SK-MEL-5 (cell line): ENCODE measurements at places on chromosomes 5 and 9. TPM values are rescaled to one million over a fixed set of nuclear protein-coding genes. Genes with fewer than 3 reads are reported as not detected.
A peak's percentile ranks its signal among the peaks of the same experiment; 100 is the strongest.

FCN2 gene
- total RNA-seq: not detected in 2 replicates

ARHGEF28 gene
- 0.27 and 0.63 TPM in 2 replicates for total RNA-seq

- no peak for DNase-seq
These were observed 273.7 kb upstream of the PIK3R1 start for GRCh38 chr5:67941614-67942401.

PCDHB2 gene
- total RNA-seq: 0.95 and 1.8 TPM in 2 replicates

GRM6 gene
- not detected in 2 replicates for total RNA-seq

GRCh38 chr5:1385395-1386273 lies 40.7 kb upstream of the CLPTM1L start:
- peak; percentile 66 for DNase-seq

- DNase-seq: no peak
These were observed 180.2 kb downstream of the HSPA4 start for GRCh38 chr5:133232011-133232410.

RAD23B gene
- 106 and 107 TPM in 2 replicates for total RNA-seq

LCN15 gene
- 0.05 and 0.21 TPM in 2 replicates for total RNA-seq

GMCL2 gene
- total RNA-seq: not detected in 2 replicates

GRCh38 chr5:125719681-125720347 lies 703.4 kb upstream of the GRAMD2B start:
- DNase-seq: peak; percentile 95

CSF2 gene
- not detected in 2 replicates for total RNA-seq

TSLP gene
- total RNA-seq: 0.13 TPM in 1 of 2 replicates, not detected in the other

DNA sequence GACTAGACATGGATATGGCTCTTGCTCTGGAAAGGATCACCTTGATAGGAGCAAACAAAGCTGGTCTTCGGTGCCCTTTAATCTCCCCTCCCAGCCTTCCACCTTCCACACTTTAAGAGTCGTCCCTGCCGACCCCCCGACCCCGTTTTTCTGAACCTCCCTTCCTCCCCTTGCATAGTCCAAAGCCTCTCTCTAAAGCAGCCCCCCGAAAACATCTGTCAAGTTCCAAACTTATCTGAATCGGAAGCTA lies 423 bp upstream of the NUP214 start:
- DNase-seq: no peak

BHMT2 gene
- not detected in 2 replicates for total RNA-seq

- DNase-seq: no peak
These were observed 155.3 kb downstream of the COL23A1 start for GRCh38 chr5:178434851-178435250.

- DNase-seq: no peak
These were observed 34.1 kb upstream of the IL31RA start for GRCh38 chr5:55817030-55817429.

DNA sequence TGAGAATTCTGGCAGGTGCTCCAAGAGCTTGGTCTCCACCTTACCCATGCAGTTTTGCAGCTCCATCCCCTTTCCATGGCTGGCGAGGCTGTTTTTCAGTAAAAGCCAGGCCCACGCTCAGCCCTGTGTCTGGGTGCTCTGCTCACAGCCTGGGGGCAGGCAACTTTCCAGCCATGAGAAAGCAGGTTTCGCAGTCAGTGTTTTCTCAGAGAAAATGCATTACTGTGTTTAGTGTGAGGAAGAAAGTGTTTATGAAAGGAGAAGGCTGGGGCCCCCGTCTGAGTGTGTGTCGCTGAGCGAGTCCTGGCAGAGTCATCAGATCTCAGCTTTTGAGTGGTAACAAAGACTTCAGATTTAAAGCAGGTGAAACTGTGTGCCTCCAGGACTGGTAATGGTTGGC lies 248.1 kb downstream of the IRX1 start:
- DNase-seq: no peak

DNA sequence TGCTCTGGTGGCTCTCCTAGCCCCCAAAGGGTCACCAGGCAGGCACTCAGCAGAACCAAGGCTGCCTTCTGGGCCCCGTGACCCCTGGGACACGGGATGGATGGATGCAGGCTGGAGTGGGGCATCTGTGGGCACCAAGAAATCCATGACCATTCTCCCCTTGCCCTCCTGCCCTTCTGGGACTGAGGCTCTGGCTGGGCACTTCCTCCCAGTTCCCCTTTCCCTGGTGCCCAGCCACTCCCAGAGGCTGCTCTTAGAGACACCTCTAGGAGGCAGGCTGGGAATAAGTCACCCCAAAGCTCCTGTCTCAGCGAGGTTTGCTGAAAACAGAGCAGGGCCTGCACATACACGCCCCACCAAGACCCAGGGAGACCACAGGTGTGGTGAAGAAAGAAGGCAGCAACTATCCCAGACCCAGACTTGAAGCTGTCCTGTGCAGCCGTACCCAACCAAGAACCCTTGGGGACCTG lies 943 bp downstream of the STING1 start:
- no peak for DNase-seq

DNA sequence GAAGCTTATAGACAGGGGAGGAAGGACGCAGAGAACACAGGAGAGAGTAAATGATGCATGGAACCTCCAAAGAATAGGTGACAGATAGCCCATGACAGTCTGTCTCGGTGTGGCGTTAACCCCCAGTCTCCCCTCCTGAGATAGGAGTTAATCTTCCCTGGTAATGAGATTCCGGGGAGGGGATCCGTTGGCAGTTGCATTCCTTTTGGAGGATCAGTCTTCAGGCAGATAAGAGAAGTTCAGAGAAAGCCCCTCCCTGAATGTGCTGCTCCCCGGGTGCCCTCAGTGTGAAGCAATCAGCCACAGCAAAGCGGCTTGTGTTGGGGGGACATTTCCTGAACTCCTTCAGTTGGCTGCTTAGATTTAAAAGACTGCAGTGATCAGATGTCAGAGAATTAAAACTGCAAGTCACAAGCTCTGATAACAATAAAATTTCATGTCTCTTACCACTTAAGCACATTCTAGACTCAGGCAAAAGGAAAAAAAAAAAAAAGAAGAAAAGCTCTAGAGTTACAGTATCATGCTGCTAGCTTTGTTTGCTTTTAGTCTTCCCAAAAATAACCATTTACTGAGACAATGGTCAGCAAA lies 121.1 kb downstream of the EGFLAM start:
- DNase-seq: no peak

SYK gene
- total RNA-seq: 0.74 and 1.7 TPM in 2 replicates

- DNase-seq: peak; percentile 21
These were observed 700 bp downstream of the SKP2 start for GRCh38 chr5:36152324-36153297.

TPD52L3 gene
- not detected in 2 replicates for total RNA-seq

PCDHGB1 gene
- total RNA-seq: 1.2 and 1.6 TPM in 2 replicates

DNA sequence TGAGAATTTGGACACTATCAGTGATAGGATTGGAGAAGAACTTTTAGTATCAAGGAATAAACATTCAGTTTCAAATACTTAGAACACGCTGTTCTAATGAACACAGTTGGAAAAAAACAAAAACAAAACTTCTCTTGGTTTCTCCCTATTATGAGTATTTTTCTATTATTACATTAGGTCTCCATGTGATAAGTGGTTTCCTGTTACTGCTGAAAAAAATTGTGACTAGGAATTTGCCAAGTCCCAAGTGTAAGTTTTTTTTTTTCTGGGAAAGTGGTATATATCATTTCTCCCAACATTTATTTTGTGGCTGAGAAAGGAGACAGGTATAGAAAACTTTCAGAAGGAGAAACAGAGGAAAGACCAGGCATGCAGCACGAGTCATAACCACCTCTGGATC lies 41.1 kb downstream of the PCSK1 start:
- DNase-seq: no peak

FOXD4L6 gene
- not detected in 2 replicates for total RNA-seq

SCGB3A1 gene
- not detected in 2 replicates for total RNA-seq

DNA sequence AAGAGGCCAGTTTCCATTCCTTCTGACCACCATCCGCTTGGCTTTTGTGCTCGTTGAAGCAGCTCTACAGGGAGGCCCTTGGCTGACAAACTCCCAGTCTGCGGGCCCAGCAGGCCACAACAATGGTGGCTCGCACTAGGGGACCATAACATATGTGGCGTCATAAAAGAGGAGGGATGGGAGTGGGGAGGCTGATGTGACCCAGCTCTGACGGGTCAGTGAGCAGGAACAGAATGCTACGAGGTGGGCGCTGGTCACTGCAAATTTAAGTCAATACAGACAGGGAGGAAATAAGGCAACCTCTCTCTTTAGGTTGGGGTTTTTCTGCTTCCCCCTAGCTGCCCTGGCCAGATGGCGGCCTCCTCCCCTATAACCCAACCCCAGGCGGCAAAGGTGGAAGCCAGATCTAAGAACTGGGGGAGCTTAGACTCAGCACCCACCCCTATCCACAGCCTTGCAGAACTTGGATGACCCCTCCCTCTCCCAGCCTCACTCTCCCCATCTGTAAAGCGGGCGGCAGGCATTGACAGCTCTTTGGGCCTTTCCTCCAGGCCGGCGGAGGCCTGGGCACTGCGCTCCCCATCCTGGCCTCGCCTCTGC lies 778 bp downstream of the FRRS1L start:
- no peak for DNase-seq

SNX24 gene
- 12.9 and 18.8 TPM in 2 replicates for total RNA-seq

RNF224 gene
- not detected in 2 replicates for total RNA-seq

- DNase-seq: no peak
These were observed 65.2 kb downstream of the RAI14 start for GRCh38 chr5:34721327-34721726.

- no peak for DNase-seq
These were observed 125.9 kb downstream of the EHMT1 start for GRCh38 chr9:137744632-137745183.

RNF14 gene
- total RNA-seq: 213 and 228 TPM in 2 replicates

DNA sequence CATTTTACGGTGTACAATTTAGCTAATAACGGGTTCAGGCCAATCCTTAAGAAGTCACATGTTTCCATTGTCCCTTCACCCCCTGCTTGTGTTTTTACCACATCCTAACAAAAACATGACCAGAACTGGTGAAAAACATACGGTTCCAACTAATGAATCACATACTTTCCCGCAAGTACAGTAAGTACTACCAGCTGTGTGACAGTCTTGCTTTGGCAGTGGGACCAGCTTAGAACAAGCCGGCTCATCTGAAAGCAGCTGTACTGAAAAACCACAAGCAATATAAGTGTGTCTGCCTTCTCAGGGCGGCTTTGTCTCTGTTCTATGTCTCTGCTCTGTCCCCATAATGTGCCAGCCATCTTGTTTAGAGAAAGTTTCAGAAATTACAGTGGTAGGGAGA lies 242.5 kb downstream of the BNC2 start:
- DNase-seq: peak; percentile 30

TPPP gene
- total RNA-seq: 5.1 and 5.7 TPM in 2 replicates

DNA sequence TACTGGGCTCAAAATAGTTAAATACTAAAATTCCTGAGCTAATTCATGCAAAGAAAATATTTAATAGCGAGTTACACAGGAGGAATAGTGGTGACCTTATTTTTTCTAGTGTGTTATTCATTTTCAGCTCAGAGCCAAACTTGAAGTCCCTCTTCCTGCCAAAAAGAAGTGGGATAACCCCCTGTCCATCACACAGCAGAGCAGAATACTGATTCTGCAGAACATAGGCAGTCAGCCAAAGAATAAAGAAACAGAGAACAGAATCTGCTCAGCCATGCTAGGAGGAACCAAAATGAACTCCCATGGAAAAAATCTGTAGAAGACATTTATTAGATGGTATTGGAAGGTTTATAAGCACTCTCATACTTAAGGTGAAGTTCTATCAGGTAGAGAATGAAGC lies 49.4 kb upstream of the GRIN3A start:
- no peak for DNase-seq

KCNV2 gene
- total RNA-seq: not detected in 2 replicates

GRCh38 chr9:115422932-115423440 lies 305.0 kb upstream of the TNC start:
- no peak for DNase-seq

- DNase-seq: no peak
These were observed 24.3 kb upstream of the CXCL14 start for GRCh38 chr5:135602882-135603721.

DNA sequence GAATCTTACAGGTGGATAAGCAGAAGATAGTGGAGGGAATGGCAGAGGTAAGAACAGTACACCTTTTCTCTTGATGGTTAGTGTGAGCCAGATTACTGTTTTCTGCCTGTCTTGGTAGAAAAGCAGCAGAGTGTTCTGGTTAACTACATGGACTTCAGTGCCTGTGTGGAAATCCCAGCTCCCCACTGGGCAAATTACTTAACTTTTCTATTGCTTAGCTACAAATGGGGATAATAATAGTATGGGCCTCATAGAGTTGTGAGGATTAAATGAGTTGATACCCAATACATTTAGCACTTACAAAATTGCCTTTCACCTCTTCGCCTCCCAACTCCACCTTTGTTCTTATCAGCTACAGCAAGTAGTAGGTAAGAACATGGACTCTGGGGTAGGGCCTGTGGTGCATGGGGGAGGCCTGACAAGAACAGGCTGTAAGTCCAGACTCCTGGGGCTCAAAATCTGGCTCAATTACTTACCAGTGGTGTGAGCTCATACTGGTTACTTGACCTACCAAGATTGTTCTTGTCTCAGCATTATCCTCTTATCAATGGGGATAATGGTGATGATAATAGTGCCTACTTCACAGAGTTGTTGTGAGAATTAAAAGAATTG lies 125.1 kb downstream of the LIFR start:
- no peak for DNase-seq

OLFML2A gene
- total RNA-seq: 0.51 and 0.90 TPM in 2 replicates

EFNA5 gene
- total RNA-seq: 1.6 and 2.1 TPM in 2 replicates

GRCh38 chr5:1153428-1153827 lies 41.6 kb upstream of the SLC12A7 start:
- no peak for DNase-seq

DNA sequence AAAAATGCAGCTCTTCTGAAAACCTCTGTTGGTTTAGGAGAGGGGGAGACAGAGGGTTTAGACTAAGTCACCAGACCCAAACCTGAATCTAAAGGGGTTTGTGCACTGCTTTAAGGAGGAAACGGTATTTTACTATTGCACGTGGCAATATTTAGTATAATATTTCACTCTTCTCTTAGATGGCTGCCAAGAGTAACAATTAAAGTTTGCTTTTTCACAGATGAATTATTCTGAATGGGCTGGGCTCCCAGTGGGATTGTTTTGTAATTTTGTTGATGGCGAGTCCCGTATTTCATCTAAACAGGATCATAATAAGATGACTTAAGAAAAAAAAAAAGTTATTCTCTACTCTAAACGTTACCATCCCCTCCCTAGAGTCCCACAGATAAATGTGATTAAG lies 245.4 kb downstream of the PCSK5 start:
- no peak for DNase-seq

- no peak for DNase-seq
These were observed 17.0 kb upstream of the UNC5A start for GRCh38 chr5:176793343-176793699.

GRCh38 chr9:131516100-131516499 lies 13.4 kb downstream of the POMT1 start:
- DNase-seq: no peak

DNA sequence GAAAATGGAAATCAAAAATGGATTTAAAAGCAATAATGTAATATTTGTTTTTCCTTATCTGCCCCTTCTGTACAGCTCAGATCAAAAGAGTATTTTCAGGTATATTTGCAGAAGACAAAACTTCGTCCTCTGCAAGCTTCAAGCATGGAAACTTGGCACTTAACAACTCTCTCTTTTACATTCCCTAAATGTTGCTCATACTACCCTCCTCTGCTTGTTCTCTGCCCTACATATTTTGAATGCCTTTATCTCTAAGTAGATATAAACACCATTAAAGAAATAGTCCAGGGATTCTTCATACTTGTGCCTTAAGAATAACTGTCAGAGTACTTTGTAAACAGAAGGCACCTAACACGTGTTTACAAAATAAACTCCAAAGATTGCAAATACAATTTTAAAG lies 19.2 kb upstream of the SMC2 start:
- DNase-seq: no peak

THBS4 gene
- 0.48 TPM in 1 of 2 replicates, not detected in the other for total RNA-seq

- no peak for DNase-seq
These were observed 234.2 kb downstream of the ZNF608 start for GRCh38 chr5:124512236-124512635.
